ENCODE measurements at places on chromosomes 3 and 15.

DNA sequence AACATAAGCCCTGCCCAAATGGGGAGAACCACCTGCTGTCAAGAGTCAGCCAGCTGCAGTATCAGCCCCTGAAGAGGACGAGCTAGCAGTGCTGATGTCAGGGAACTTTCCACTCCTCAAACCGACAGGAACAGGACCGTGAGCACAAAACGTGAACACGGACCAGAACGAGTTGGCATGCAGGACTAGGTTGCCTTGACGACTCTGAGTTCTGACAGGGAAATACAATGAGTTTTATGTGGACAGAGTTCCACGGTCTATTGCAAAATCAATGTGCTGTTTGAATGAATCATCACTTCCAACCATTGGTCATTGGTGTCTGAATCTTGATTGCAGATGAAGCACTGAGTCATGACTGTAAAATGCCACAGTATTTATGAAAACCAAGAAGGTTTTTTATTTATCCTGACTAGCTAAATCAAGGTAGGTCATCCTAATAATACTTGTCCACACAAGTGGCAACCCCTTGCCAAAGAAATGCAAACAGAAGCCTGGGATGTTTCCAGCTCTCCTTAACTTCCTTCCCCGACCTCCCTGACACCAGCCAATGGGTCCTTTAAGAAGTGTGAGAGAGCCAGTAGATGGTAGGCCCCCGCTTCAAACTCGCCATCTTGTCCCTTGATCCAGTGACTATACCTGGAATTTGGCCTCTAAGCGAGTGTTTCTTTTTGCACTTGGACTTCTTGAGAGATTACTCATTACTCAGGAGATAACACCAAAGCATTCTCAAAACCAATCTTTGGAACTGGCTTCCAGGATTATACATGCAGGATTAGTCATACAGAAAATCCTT is 119.6 kb downstream of the ASB7 start:
- peak; percentile 99 for DNase-seq

DNA sequence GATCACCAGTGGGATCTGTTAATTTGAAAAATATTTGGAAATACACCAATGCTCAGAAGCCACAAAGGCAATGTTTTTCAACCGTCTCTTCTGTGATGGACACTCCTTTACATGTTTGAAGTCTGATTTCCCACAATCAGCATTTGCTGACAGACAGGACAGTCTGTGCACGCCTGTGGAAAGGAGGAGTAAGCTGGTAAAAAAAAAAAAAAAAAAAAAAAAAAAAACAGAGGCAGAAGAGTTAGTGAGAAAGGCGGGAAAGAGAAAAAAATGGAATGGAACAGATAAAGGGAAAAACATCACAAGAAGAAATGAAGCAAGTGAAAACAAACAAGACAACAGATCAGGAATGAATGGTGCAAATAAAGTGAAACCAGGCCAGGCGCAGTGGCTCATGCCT is 35.0 kb downstream of the PRTG start:
- no peak for DNase-seq

DNA sequence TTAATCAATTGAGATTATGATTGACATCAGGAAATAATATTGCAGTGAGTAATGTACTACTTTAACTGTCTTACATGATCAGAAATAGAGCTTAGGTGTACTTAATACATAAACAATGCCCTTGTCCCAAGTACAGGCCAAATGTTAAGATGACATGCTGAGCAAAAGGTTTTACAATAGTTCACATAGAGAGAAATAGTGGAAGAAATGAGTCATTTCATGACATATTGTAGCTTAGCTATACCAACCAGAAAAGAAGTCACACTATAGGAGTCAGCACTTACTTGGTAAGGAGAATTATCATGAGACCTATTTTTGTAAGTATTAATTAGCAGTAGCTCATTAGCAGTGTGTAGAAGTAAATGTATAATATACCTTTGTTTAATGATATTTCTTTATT is 96.4 kb upstream of the NANOGP8 start:
- no peak for DNase-seq

- DNase-seq: no peak
These were observed 53.4 kb downstream of the SMAD3 start for GRCh38 chr15:67118808-67119207.

DNA sequence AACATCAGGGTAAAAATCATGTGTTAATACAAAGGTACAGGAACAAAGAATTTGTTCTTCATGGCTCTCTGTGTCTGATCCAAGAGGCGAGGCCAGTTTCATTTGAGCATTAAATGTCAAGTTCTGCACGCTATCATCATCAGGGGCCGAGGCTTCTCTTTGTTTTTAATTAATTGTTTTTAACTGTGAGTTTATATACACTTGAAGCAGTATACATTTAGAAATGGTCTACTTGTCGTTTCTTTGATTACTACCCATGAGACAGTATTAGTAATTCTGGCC is 21.2 kb upstream of the OCA2 start:
- no peak for DNase-seq

DNA sequence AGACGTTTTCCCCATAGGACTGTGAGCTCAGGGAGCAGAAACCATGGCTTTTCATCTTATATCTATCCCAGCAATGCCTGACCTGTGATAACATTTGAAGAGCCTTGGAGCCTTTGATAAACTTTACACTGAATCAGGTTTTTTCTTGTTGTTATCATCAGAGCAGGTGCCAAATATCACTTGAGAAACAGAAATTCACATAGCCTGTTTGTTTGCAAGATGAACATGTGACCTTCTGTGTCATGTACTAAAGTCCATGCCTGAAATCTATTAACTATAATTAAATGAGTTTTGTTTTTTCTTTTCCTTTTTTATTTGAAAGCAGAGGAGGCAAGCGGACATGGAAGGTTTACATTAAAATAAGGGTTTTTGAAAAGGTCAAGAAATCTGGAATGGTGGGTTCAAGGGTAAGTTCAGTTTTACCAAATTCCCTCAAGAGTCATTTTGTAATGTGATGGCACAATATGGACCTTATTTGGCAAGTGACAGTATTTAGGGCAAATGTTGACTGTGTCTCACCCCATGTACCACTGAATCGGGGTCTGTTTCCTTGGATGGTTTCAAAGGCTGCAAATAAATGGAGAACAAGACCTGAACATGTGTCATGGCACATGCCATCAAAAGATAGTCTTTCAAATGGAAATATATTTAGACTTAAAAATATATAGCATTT is 90.7 kb downstream of the NEK10 start:
- no peak for DNase-seq

DNA sequence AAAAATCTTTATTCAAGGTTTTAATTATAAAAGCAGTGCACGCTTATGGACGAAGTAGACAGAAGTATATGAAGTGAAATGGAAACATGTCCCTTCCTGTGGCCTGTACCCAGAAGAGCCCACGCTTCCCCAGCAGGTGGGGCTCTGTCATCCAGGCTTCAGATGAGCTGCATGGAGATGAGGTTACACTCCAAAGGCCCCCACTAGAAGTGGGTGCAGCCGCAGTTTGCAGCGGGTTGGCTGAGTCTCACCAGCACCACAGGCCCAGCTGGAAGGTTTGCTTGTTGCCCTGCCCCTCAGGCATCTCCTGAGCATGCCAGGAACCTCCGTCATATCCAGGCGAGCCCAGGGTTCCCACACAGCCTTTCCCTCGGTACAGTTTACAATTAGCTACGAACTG is 33.1 kb downstream of the PRR20G start:
- DNase-seq: no peak

GRCh38 chr3:171402281-171402680 is 57.9 kb downstream of the TNIK start:
- no peak for DNase-seq

DNA sequence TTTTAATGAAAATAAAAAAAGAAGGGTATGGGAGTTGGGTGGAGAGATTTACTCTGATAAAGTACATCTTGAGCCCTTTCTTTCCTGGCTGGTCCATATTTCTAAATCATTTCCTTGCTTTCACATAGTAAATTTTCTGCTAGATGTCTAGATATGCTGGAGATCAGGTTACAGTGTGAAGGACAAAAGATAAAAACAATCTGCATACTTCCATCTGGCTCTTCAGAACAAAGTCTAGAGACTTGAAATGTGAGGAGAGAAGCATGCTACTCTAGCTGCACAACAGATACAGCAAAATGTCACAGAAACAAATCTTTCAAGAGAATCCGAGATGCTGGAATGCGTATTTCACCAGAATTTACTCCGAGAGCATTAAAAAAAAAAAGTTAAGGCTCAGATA is 42.2 kb downstream of the FOXP1 start:
- DNase-seq: no peak

- DNase-seq: peak; percentile 75
These were observed 43.1 kb downstream of the MTHFS start for GRCh38 chr15:79853492-79854328.

Measured in astrocyte of the cerebellum (primary cell).